Progenitor cell of endocrine pancreas (in vitro differentiated cells): ENCODE measurements at places on chromosomes 12 and 14. TPM values are rescaled to one million over a fixed set of nuclear protein-coding genes. Genes with fewer than 3 reads are reported as not detected.

- H3K4me3 ChIP-seq, result no peak overlapping the region
- DNase-seq, result no peak
- no peaks in the 10 kb centered on the region for H3K36me3 ChIP-seq
Observed at GRCh38 chr12:59844750-59845149, 248.9 kb downstream of the SLC16A7 start.

GRCh38 chr14:76919431-76920330 is 93.5 kb downstream of the LRRC74A start:
- H3K36me3 ChIP-seq, result no peaks in the 10 kb centered on the region
- peak overlapping the region; percentile 9 for H3K4me3 ChIP-seq
- no peak for DNase-seq
- peaks cover 59% of the 10 kb centered on the region for H3K4me1 ChIP-seq

DNA sequence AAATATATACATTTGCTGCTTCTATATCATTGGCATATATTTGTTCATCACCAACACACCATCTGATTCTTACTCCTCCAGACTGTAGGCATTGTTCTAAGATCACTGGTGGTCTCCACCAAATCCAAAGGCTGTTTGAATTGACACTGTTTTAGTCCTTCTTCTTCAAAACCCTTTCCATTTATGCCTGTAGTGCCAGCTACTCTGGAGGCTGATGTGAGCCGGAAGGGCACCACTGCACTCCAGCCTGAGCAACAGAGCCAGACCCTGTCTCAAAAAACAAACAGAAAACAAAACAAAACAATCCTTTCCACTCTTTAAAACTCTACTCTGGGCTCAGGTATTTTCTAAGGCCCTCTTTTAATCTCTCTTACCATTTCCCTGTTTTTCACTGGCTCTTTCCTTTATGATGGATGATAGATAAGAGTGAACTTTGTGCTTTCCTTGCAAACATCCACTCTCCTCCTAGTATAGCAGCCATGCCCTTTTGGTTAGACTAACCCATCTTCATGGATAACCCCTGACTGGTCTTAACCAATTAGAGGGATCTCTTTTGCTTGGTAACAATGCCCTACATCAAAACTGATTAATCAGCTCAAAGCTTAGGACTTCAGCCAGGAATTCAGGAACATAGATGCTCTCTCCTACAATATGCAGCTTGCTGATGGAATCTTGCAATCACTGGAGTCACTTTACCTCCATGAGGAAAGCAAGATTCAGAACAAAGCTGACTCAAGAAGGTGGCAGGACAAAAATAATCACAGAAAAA is 24.9 kb downstream of the SPTSSA start:
- H3K27ac ChIP-seq, result peak overlapping the region; percentile 15
- peaks cover 18% of the 10 kb centered on the region for H3K4me1 ChIP-seq
- H3K27me3 ChIP-seq, result no peaks in the 10 kb centered on the region
- no peak for DNase-seq

DNA sequence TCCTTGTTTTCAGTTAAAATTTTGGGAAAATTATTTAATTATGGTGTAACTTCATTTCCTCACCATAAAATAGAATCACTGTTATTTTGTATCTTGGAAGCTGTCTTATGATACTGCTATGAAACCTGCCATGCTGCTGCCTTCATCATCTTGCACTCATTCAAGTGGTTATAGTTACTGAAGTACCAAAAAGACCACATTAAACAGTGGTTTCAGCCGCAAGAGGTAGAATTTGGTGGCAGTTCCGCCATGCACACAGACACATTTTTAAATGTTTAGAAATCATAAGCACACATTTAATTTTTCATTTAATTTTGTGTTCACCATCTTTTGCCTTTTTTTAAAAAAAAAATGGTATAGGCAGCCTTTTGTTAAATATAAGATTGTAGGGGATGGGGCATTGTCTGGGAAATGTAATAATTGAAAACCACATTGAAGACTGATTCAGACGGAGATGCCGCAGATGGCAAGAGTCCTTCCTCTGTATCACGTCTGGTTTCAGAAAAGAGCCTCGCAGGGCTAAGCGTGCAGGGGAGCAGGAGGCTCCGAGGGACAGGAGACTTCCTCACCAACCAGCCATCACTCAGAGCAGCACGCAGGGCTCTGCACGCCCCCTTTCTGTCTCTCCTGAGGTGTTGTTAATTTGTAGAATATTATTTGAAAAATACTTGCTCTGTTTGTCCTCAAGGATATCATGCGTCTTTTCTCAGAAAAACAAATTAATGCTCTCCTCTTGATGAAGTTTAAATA is 115.2 kb upstream of the PELI2 start:
- H3K36me3 ChIP-seq, result no peaks in the 10 kb centered on the region
- peak overlapping the region; percentile 58 for H3K27ac ChIP-seq
- no peak for DNase-seq
- H3K4me1 ChIP-seq, result peaks cover 36% of the 10 kb centered on the region
- no peak overlapping the region for H3K4me3 ChIP-seq

TTC9 gene
- 8.2 and 9.0 TPM in 2 replicates for total RNA-seq

GDF3 gene
- total RNA-seq, result not detected in 2 replicates

LYZ gene
- 8.8 and 11.1 TPM in 2 replicates for total RNA-seq

NEUROD4 gene
- total RNA-seq, result not detected in 2 replicates
